ENCODE measurements at places on chromosomes 3 and 15. TPM values are rescaled to one million over a fixed set of nuclear protein-coding genes. Genes with fewer than 3 reads are reported as not detected.

Gene NKTR
- 44.6 TPM for total RNA-seq

Gene LIPH
- total RNA-seq: 22.8 TPM

Gene KLHL40
- total RNA-seq: not detected

Gene GABRA5
- not detected for total RNA-seq

DNA sequence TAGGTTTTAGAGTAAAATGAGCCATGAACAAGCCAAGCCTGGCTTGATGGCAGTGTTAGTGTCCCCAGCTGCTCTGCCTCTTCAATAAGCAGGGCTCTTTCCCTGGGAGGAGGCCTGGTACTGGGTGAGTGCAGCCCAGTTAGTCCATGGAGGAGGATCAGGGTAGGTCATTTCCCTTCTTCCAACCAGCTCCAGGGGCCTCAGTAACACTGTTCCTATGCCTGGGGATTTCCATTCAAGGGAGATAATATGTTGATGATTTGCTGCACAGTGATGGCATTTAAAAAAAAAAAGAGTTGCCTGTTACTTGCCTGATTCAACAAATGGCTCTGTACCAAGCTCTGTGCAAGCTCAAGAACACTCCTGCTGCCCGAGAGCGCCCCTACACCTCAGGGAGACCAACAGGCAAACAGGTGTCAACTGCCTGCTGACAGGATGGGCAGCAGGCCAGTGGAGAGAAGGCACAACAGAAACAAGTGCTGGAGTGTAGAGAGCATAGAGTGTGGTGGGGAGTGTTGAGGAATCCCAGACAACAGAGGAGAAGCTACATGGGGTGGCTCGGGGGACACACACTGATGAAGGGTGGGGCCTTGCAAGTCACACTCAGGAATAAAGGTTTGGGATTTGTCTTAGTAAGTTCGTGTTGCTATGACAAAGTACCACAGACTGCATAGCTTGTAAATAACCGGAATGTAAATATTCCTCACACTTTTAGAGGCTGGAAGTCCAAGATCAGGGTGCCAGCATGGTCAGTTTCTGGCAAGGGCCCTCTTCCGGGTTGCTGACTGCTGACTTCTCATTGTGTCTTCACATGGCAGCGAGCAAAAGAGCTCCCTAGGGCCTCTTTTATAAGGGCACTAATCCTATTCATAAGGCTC is 78.6 kb upstream of the PXYLP1 start:
- no peak for DNase-seq

DNA sequence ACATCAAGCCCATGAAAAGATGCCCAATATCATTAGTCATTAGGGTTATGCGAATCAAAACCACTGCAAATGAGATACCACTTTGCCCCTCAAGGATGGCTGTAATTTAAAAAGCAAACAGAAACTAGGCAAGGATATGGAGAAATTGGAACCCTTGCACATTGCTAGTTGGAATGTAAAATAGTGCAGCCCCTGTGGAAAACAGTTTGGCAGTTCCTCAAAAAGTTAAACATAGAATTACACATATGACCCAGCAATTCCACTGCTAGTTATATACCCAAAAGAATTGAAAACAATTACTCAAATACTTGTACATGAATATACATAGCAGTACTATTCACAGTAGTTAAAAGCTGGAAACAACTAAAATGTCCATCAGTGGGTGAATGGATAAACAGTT is 186.8 kb upstream of the CGNL1 start:
- no peak for DNase-seq

DNA sequence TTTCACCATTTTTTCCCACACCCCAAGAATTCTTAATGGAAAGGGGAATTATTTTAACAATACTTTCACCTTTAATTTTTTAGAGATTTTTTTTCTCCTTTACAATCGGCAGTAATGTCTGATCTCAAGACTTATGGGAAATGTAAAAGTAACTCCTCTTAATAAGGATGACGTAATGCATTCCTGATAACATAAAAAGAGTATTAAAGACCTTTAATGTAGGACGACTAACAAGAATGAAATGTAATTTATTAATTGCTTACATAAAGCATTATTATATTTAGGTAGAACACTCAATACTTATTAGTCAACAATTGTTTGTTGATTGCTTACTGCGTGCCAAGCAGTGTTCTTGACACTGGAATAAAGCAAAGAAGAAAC is 416.8 kb upstream of the NAALADL2 start:
- no peak for DNase-seq

All from lower leg skin (tissue), 4 donors.